Adrenal gland (tissue), 19 donors: ENCODE measurements at places on chromosomes 6 and 20.

- DNase-seq = no peak
Observed at GRCh38 chr6:123844011-123844410, 40.3 kb downstream of the NKAIN2 start.

- no peak for DNase-seq
Observed at GRCh38 chr6:56246541-56246880, 869 bp downstream of the COL21A1 start.

GRCh38 chr6:28824793-28825731 lies 98.7 kb downstream of the TRIM27 start:
- no peak for DNase-seq

GRCh38 chr6:143535189-143535614 lies 23.7 kb upstream of the FUCA2 start:
- DNase-seq = no peak

DNA sequence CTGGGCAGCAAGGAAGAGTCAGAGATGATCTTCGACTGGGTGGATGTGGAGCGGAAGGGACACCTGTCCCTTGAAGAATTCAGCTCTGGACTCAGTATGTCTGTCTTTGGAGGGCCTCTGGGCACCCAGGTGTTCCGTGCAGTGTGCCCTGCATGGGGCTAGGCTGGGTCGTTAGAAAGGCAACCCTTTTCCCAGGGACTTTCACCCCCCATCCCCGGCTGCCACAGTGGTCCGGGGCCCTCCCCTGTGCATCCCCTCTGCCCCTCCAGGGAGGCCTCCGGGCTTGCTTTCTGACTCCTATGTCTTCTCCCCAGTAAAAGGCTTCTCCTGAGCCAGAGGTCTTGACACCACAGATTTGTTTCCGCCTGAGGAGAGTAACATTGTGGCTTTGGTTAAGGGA lies 16.2 kb downstream of the RAB44 start:
- no peak for DNase-seq

- peak; percentile 48 for DNase-seq
Observed at GRCh38 chr6:157273756-157274470, 49.4 kb downstream of the TMEM242 start.

DNA sequence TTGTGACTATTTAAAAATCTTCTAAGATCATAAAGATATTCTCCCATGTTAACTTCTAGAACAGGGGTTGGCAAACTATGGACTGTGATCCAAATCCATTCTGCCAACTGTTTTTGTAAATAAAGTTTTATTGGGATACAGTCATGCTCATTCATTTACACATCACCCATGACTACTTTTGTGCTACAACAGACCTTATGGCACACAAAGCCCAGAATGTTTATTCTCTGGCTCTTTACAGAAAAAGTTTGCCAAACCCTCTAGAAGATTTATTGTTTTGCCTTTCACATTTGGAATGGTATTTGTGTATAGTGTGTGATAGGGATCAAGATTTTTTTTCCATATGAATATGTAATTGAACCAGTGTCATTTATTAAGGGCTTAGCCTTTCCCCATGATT lies 341.7 kb downstream of the CD83 start:
- no peak for DNase-seq

DNA sequence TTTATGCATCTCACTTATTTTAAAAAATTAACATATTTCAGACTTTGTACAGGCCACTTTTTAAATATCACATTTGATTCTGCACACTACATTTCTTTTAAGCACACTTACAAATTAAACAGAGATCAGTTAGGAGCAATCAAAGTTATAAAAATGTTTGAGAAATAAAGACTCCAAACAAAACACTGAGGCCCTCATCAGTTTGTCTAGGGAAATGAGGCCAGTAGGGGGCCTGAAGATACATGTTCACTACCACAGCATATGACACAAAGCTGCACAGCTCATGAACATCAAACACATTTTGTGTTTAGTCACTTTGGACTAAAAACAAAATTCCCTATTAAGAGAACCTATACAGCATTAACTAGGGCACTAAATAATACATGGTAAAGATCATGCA lies 180.5 kb downstream of the PDE7B start:
- no peak for DNase-seq

DNA sequence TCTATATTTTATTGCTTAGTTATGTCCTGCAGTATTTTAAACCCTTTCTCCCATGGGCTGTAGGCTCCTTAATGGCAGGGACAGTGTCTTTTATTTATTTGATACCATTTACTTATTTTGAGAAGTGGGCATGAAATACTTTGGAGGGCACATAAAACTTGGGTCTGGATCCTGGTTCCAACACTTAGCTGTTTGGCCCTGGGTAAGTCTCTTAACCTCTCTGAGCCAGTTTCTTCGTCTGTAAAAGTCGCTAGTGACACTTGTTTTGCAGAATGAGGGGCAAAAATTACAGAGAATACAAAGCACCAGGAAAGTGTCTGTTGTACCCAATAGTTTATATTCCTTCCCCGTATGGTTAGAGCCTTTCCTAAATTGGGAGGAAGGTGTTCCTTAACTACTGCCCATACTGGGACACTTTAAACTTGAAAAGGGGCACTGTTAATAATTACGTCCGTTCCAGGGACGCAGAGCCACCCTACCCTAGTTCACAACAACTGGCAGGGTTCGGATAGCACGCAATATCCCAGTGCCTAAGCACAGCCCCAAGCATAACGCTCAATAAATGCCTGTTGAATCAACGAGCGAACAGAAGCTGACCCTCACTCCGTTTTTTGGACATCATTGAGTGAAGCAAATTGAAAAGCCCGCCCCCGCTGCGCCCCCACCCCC lies 6.0 kb upstream of the ARMC12 start:
- no peak for DNase-seq

- DNase-seq = no peak
Observed at GRCh38 chr6:81950877-81951276, 198.4 kb upstream of the TENT5A start.

GRCh38 chr6:158388727-158389126 lies 76.5 kb downstream of the TULP4 start:
- no peak for DNase-seq

- no peak for DNase-seq
Observed at GRCh38 chr20:7161690-7162089, 394.2 kb downstream of the BMP2 start.

GRCh38 chr6:166412156-166412910 lies 29.6 kb upstream of the MPC1 start:
- DNase-seq = no peak

DNA sequence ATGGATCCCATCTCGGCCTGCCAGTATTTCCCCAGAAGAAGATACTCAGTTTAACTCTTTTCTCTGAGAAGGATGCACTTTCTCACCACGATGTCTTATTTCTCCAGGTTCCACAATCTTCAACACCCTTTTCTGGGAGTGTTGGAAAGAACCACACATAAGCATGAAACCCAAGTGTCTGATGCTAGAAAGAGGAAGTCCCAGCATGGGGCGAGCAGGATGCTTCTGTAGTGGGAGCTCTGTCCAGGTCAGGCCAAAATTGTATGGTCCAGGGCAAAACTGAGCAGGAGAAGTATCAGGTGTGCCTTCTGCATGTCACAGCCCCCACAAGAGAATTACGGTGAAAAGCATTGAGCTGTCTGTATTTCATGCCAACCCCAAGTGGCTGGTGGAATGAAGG lies 11.0 kb downstream of the TREM1 start:
- DNase-seq = no peak

DNA sequence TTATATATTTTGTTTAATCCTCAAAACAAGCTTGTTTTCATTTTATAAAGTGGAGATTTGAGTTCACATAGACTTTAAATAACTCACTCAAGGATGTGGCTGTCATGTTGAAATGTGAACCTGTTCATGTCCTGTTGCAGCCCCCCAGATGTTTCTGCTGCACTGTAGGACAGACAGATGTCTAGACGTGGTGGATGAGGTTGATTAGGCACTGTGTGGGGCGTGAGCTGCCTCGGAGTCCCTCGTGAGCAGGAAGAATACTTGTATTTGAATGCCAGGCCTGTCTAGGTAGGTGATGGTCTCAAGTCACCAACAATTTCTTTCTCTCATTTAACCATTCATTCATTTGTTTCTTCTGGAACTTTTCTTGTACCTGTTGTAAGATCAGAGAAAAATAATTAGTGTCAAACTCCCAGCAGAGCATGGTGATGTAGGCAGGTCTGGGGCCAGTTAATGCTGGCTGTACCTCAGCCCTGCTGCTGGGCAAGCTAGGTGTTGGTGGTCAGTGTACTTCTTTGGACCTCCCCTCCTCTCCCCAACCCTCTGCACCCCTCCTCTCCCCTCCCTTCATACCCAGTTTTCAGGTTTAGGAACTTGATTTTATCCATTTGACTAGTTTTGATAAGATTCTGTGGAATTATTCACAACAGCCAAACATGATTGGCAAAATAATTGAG lies 34.0 kb downstream of the AFDN start:
- DNase-seq = no peak

DNA sequence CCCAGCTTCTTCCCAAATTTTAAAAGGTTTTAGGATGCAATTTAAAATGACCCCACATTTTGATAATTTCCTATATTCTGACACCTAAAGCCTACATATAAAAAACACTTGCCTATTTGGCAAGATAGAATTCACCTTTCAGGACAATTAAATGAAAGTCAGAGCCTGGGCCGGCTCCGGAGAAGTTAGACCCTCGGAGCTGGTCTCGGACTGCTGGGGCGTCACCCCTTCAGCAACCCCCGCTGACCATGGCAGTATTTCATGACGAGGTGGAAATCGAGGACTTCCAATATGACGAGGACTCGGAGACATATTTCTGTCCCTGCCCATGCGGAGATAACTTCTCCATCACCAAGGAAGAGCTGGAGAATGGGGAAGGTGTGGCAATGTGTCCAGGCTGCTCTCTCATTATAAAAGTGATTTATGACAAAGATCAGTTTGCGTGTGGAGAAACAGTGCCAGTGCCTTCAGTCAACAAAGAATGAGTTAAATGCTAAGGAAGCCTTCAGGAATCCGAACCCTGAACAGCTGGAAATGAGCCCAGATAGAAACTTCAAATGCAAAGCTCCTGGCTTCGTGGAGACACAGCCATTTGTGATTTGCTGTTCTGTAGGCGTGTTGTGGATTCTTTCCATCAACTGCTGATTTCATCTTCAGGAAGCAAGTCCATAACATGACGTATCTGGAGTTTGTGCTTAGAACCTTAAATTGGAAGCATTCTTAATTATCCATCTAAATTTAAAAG lies 16.0 kb downstream of the TCFL5 start:
- no peak for DNase-seq

DNA sequence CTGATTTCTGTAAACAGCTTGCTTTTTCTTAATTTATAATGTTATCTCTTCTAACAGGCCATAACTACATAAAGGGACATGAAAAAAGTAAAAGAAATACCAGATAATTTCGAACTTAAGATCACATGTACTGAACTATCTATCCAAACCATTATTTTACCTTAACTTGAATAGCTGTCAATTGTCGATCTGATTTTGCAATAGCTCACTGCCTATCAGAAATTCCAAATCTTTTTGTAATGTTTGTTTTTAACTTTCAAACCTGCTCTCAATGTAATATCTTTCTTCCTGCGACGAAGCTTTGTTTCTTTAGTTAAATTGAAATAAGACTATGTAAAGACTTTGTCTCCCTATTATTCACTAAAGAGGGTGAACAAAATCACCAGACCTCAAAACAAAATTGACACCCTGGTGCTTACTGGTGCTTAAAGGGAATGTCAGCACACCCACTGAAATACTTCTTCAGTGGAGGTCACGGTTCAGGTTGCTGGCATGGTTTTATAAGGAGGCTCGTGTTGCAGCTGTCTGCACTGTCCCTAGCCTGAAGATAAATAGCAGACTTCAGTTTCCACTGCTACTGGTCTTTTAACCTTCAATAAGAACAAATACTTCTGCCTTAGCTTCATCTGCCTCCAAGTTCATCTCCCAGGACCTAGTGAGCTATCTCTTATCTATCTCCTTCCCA lies 117.5 kb upstream of the QKI start:
- DNase-seq = no peak

DNA sequence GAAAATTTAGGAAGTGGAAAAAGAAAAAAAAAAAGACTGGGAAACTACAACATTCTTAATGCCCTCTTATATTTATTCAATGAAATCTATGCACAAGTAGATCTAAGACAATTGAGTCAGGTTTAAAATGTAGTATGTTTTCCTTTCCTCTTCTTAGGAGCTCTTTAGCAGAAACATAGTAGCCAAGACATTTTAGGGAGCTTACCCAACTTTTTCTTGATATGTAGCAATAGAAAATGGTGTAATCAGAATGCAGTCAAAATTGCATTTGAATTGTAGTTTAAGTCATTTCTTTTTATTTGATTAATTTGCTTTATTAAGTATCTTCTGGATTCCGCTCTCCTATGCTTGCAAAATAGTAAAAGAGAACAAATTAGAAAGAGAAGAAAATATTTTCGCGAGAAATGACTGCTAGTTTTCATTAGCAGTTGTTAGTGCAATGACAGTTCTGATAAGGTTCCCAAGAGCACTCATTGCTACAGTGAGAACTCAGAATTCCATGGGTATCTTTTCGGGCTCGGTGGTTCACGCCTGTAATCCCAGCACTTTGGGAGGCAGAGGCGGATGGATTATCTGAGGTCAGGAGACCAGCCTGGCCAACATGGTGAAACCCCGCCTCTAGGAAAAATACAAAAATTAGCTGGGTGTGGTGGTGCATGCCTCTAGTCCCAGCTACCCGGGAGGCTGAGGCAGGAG lies 52.2 kb downstream of the JARID2 start:
- no peak for DNase-seq

DNA sequence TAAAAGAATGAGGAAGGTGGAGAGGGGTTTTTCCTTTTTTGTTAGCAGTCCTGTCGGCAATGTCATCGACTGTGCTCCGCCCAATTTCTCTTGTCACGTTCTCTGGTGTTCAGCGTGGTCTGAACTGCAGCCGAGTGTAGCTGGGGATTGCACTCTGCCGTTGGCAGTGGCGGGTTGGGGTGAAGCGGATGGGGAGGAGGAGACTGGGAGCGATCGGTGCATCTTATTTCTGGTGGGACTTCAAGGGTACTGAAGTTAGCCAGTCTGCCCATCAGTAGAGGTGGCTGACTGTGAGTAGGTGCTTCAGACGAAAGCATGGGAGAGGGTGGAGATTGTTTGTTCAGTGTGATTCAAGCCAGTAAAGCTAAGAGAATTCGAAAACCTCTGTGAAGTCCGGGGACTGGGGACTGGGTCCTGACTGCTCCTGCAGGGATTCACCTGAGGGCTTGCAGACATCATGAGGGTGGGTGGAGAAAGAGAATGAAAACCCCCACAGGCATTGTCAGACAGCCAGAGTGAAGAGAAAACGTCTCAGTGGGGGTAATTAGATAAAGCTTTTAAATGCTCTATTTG lies 5.1 kb downstream of the RREB1 start:
- DNase-seq = peak; percentile 38

DNA sequence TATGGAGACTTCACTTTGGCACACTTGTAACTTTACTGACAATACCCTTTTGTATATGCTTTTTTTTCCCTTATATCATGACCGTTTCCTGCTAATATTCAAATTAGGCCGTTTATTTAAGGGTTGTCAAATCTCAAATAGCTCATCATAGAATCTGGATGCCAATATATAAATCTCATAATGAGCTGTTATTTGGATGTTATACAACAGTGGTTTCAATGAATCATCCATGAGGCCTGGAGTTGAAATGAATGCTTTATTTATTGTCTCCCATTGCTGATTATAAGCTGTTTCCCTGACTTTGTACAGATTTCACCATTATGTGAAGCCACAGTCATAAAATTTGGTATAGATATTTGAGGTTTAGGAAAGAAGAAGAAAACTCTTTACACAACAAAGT lies 256.1 kb downstream of the PLCB1 start:
- no peak for DNase-seq

- no peak for DNase-seq
Observed at GRCh38 chr6:158502263-158502950, 57.5 kb upstream of the TMEM181 start.
